ENCODE measurements at places on chromosomes 12 and 14.

DNA sequence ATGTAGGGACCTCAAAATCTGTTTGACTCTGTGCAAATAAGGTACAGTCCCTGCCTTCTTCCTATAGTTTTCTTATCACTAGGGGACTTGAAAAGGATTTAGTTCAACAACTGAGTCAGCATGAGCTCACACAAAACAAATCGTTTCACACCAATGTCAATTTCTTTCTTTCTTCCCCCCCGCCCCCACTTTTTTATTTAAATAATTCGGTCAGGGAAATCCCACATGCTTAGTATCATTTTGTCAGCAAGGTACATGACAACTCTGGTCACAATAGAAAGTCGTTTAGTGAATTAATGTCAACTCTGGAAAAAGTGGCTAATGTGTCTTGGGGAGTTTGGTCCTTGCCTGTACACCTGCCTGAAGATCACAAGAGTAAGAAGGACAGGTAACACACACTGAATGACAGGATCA is 232.2 kb upstream of the PLEKHG7 start:
- no peak for DNase-seq

DNA sequence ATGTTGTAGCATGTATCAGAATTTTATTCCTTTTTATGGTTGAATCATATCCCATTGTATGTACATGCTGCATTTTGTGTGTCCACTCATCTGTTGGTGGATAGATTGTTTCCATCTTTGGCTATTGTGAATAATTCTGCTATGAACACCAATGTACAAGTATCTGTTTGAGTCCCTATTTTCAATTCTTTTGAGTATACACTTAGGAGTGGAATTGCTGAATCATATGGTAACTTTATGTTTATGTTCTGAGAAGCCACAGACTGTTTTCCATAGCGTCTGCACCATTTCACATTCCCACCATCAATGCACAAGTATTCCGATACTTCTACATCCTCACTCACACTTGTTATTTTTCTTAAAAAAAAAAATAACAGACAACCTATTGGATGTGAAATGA is 91.5 kb downstream of the ARF6 start:
- DNase-seq = no peak

GRCh38 chr12:48978741-48979601 is 849 bp downstream of the WNT1 start:
- DNase-seq = no peak

DNA sequence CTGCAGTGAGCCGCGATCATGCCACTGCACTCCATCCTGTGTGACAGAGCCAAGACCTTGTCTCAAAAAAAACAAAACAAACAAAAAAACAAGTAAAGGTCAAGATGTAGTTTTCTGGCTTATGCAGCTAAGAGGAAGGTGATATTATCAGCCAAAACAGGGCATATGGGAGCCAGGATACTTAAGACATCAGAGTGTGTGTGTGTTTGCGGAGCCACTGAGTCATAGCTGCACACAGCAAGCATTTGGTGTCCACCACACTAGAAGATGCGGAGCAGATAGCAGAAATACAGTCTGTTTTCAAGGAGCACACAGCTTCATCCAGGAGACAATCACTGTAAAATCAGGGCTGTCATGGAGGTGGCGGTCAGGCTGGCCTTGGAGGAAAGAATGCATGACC is 72.6 kb upstream of the REP15 start:
- DNase-seq = peak; percentile 47

DNA sequence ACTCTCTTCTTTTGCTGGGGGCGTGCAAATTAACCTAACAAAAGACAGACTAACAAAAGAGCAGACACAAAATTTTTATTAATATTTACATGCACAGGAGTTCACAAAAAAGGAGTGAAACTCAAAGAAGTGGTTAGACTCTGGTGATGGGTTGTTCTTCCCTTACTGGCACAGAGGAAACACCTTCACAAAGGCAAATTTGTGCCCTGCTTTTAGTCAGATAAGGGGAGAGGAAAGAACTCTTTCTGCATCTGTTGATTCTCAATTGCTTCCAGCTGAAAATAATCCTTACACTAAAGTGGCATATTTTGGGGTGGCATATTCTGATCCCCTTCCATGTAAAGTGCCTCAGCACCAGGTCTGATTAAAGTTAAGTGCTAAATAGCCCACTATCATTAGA is 190.2 kb upstream of the AMIGO2 start:
- DNase-seq = no peak

GRCh38 chr12:32217354-32218310 is 111.0 kb downstream of the BICD1 start:
- peak; percentile 67 for DNase-seq

- no peak for DNase-seq
These were observed 47.5 kb upstream of the FOXG1 start for GRCh38 chr14:28719130-28719529.

Measured in non-pigmented ciliary epithelial cell (primary cell).